ENCODE measurements at places on chromosomes 2 and 18.
A peak's percentile ranks its signal among the peaks of the same experiment; 100 is the strongest.

- no peak for DNase-seq
These were observed 52.6 kb downstream of the SMAD2 start for GRCh38 chr18:47877892-47878291.

DNA sequence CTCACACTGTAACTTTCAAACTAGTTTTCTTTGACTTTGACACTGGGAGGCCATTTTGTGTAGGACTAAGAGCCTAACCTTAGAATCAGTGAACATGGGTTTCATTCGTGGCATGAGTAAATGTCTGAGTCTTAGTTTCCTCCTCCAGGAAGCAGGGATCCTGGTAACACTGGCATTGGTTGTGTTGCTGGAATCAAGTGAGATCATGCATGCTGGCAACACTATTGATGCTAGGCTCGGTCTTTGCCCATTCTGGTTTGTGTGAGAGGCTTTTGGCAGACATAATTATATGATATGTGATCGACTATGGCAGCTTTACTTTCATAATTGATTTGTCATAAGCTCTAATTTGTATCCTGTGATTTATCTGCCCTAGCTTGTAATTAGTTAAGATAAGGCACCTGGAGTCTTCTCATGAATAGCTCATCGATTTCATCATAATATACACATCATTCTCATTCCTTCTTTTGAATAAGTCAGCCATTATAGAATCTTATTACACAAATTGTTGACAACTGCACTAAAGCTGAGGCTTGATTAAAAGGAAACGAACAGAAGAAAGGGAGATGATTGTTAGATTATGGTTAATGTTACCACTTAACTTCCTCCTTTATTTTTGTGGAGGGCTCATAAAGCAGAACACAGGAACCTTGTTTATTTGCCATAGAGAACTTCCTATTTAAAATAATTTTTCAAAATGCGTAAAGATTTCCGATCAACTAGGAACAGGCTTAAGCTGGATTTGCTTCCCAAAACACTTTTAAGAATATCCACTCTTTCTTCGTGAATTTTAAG, 12.6 kb downstream of the PPP1R1C start:
- no peak for DNase-seq

- DNase-seq: peak; percentile 25
These were observed 2.1 kb downstream of the BCL2L11 start for GRCh38 chr2:111122631-111123421.

DNA sequence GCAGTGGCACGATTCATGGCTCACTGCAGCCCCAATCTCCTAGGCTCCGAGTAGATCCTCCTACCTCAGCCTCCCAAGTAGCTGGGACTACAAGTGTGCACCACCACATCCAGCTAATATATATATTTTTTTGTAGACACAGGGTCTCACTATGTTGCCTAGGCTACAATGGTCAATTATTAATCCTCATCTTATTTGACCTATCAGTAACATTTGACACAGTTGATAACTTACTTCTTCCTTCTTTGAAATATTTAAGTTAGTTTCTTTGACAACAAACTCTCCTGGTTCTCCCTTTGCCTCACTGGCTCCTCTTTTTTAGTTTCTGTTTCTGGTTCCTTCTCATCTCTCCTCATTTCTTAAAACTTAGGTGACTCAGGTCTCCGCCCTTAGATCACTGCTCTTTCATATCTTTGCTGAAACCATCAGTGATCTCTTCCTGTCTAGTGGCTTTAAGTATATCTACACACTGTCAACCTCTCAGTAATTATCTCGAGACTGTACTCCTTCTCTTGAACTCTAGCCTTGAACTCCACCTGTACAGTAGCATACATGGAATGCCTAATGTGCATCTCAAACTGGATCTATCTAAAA, 11.5 kb downstream of the PGAP1 start:
- peak; percentile 55 for DNase-seq

GRCh38 chr18:13628211-13628610, 98.1 kb downstream of the FAM210A start:
- no peak for DNase-seq

DNA sequence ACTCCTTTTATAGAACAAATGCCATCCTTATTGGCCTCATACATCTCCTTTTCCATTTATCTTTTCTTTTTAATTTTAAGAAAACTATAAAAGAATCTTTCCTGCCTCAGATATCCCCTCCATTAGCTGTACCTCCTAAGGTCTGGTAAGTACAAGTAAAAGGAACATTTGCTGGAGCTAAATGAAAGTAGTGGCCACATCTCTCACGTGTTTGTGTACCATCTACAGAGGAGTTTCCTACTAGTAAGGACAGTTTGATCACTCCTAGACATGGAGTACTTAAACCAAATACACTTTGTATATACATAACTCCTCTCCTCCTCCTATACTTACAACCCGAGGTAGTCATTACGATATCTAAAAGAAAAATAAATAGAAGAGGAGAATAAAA, 504.8 kb downstream of the LRRTM4 start:
- no peak for DNase-seq

DNA sequence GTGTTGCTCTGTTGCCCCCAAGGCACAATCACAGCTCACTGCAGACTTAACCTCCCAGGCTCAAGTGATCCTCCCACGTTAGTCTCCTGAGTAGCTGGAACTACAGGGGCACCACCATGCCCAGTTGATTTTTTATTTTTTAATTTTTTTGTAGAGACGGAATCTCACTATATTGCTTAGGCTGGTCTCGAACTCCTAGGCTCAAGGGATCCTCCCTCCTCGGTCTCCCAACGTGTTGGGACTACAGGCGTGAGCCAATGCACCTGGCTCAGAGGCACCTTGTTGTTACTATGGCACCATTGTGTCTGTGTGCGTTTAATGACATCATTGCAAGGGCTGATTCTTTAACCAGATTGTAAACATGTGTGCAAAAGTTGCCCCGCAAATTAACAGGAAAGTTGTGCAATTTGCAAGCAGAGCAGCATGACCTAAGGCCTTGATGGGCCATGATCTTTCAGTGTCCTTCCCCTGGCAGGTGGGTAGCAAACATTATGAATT, 22.6 kb downstream of the TCF23 start:
- DNase-seq: no peak

GRCh38 chr2:164913640-164914350, 41.5 kb downstream of the SLC38A11 start:
- no peak for DNase-seq

GRCh38 chr2:200363279-200363678, 56.8 kb downstream of the SPATS2L start:
- no peak for DNase-seq

DNA sequence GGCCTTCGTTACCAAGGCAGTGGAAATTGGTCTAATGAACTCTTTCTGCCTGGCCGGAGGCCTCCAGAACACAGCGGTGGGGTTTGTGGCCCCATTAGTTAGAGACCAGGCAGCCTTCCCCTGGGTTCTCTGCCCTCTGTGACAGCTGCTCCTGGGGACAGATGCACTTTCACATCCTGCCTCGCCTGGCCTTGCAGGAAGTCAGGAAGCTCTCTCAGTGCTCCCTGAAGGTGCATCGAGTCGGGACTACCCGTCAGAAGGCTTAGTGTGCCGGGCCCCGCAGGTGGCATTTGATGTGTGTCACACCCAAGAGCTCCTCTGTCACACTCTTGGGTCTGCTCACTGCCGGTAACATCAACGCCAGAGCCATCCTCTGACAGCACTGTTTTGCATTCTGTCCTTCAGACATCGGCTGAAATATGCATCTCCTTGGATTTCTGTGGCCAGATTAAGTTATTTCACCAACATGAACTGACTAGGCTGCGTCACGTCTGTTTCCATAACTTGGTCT, 158.3 kb downstream of the LDLRAD4 start:
- DNase-seq: peak; percentile 75

- DNase-seq: no peak
These were observed 342.9 kb downstream of the LRATD1 start for GRCh38 chr2:14975381-14975780.

DNA sequence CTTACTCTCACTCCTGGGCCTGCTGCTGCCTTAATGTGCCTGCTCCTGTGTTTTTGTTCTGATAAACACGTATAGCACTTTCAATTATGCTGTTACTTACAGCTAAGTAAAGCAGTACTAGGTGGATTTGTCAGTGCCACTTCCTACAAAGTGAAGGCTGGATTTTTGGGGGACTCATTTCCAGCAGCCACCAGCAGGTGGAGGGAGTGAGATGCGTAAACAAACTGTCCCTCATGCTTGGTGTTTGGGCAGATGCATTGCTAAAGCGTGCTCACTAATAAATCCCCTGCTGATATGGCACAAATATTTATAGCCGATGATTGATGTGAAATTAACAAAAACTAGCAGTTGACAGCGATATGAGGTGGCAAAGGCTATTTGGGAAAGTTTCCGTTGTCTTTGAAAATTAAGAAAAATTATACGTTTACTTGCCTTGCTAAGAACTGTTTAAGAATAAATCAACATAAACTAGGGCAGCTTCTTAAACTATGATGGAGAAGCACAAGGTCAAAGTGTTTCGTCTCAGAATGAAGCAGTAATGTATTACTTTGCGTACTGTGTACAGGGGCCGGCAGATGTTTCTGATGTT, 101.7 kb downstream of the AGAP1 start:
- peak; percentile 42 for DNase-seq

GRCh38 chr2:220891405-220891804, 680.7 kb downstream of the EPHA4 start:
- no peak for DNase-seq

GRCh38 chr2:39743269-39743776, 35.7 kb downstream of the THUMPD2 start:
- no peak for DNase-seq

DNA sequence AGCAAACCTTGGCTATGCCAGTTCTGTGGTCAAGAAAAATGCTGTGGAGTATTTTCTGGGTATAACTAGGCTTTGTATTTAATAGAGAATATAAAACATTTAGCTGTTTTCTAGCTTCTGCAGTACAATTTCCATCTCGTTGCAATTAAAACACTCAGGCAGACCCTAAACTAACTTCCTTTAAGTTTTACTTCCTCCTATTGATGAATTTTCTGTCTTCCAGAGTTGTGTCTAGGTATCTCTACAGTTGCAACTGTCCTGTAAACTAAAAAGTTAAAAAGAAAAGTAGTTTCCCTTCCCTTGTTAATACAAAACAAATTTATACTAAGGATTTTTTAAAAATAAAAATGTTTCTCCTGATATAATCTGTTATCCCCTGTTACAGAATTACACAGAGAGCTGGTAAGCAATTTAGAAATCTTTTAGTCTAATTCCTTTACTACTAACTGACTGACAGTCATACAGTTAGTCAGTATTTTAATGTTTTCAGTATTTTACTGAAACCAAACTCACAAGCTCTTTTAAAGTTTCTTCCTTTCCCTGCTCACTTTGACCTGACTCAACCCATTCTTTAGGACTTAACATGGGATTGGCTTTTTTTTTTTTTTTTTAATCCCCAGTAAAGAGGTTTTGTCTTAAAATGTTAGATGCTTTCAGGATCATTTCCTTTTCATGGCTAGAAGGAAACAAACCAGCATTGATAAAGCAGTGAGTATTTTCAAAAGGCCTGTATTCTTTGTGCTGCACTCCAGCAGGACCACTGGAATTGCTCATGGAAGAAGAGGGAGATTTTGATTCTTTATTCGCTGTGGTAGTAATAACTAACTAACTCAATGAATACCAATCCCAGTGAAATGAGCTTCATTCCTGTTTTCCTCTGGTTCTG, 22.9 kb downstream of the ITGAV start:
- DNase-seq: no peak

DNA sequence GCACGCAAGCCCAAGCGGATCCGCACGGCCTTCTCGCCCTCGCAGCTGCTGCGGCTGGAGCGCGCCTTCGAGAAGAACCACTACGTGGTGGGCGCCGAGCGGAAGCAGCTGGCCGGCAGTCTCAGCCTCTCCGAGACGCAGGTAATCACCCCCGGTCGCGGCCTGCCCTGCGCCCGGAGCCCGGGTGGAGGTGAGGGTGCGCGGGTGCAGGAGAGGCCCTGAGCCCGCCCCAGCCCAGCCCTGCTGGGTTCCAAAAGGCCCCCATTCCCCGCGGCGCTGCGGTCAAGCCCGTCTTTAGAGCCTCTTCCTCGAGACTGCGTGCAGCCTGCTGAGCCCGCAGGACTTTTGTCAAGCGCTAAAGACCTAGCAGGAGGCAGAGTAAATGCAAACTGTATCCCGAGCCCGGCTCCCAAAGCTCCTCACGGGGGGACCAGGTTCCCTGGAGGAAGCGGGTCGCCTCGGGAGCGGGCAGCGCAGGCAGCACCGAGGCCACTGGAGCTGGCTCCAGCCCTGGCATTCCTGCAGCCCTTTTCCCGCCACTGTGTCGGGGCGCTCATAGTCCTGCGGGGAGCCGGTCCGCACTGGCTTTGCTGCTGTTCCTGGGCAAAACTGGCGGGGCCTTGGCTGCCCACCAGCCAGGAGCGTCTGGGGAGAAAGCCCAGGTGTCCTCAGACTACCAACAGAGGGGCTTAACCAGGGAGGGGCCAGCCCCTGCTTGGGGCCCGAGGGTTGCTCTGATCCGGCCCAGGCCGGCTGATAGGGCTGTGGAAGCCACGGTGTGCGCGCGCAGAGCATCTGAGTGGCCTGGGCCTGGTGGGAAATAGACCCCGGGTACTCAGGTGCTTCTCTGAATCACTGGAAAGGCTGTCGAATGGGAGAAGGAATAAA, 7.3 kb downstream of the EMX1 start:
- no peak for DNase-seq

GRCh38 chr2:127081826-127082633, 24.9 kb downstream of the BIN1 start:
- DNase-seq: peak; percentile 83

GRCh38 chr2:9674891-9675414, 44.2 kb upstream of the YWHAQ start:
- DNase-seq: no peak
